AG10803 (cell line): ENCODE measurements at places on chromosomes 6 and 20.
A peak's percentile ranks its signal among the peaks of the same experiment; 100 is the strongest.

- DNase-seq, result no peak
These were observed 1.1 kb upstream of the PREX1 start for GRCh38 chr20:48828734-48829460.

DNA sequence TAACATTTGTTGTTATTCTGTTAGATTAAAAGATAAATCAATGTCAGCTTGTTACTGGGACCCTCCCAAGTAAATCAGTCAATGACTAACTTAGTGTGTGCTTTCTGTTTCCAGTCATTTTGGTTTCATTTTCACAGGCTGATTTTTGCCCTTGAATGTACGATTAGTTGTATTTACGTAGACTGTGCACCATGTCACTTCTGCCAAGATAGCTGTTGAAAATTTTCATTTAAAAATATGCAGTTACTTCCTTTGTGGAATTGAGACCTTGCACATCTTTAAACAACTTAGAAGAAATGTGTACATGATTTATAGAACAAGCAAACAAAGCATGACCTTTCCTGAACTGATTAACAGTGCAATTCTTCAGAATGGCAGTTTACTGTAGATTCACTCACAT lies 944.8 kb upstream of the CITED2 start:
- peak; percentile 40 for DNase-seq

DNA sequence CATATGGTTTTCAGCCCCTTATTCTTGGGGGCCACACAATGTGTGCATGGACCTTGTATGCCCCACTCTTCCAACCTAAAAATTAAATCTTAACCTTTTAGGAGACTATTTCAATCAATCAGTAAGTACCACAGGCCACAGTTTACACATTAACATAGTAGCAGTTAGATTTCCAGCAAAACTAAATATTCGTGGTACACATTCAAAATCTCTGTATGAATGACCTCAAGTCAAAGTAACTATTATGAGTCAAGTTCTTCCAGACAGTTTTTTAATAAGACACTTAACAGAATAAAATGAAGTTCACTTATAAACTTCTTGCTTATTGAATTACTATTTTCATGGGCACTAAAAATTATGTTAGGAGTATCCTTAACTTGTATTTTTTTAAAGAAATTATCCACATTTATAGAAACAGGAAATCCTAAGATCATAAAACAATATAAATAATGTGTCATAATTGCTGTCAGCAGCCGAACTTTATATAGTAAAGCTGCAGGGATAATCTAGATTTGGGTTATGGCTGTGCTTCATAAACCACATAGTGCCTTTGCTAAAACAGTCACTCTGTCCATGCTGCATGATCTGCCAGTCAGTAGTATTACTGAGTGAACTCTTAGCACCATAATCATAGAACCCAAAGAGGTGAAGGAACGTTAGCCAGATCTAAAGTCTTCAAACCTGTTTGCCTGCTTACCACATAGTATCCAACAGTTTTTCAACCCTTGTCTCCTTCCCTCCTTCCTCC lies 21.7 kb downstream of the SEC63 start:
- no peak for DNase-seq

DNA sequence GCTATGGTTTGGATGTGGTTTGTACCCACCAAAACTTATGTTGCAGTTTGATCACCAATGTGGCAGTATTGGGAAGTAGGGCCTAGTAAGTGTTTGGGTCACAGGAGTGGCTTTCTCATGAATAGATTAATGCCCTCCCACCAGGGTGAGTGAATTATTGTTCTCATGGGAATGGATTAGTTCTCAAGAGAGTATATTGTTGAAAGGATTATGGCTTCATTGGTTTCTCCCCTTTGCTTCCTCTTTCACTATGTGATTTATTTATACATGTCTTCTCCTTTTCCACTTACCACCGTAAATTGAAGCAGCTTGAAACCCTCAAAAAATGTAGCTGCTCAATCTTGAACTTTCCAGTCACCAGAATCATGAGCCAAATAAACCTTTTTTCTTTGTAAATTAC lies 10.8 kb downstream of the UFL1 start:
- no peak for DNase-seq

DNA sequence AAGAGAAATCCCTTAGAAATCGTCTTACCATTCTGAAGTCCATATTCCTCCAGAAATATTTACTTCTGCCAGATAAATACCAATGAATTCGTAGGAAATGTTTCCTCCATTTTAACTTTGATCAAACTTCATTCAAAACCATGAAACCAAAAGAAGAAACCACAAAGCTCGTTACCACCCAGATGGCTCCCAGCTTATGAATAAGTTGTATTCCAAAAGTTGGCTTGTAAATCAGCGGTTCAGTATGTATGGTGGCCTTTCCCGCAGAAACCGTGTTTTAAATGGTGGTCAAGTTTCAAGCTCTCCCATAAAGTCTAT lies 73.6 kb upstream of the RIPOR2 start:
- DNase-seq, result no peak

DNA sequence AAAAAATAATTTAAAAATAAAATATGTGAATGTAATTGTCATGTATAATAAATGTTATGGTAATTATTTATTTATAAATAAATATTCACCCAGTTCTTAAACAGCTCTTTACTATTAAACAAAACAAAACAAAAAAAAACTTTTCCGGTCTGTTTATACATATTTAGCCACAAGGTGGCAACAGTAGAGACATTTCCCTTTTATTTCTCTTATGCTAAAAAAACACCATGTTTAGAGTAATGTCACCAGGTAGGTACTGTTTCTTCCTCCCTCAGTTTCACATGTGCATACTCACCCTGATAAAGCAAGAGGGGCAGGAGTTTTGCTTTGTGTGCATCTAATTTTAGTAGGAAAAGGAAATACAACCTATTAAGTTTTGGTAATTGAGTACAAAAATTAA lies 610.4 kb upstream of the IMPG1 start:
- no peak for DNase-seq

DNA sequence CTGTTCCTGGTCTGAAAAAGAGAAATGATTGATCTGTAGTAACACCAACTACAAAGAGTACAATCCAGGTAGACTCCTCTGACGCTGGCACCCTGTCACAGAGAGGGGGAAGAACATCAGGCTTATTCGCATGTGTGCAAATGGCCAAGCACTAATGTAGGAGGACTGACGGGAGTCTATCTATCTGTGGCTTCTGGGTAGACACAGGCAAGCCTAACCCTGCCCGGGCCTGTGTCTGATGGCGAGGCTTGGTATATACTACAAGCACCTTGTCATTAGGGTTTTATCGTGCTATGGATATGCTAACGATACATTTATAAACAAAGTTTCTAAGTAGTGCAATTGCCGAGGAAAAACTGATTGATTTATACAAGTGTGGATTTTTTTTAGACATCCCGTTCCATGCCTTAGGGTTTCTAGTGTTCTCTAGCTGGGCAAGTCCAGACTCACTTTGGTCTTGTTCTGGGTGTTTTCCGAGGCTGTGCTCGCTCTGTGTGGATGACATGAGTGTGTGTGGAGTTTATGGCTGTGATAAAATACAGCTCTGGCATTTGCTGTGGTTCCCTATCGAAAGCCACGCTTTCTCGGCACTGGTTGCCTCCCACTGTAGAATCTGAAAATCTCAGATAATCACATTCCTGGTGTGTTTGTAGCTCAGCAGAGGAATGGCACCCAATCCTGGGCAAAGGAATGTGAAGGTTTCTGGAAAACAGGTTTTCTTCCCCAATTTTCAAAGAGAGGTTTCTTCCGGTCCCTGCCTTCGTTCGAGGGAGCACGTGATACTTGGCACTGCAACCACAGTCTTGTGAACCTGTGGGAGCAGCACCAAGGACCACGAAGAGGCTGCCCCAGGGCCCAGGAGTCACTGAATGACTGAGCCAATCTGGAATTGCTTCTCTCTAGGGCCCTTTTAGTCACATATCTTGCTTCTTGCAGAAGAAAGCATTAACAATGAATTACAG lies 67.5 kb upstream of the EDN1 start:
- no peak for DNase-seq

- no peak for DNase-seq
These were observed 3.0 kb upstream of the CCR6 start for GRCh38 chr6:167119670-167120582.

DNA sequence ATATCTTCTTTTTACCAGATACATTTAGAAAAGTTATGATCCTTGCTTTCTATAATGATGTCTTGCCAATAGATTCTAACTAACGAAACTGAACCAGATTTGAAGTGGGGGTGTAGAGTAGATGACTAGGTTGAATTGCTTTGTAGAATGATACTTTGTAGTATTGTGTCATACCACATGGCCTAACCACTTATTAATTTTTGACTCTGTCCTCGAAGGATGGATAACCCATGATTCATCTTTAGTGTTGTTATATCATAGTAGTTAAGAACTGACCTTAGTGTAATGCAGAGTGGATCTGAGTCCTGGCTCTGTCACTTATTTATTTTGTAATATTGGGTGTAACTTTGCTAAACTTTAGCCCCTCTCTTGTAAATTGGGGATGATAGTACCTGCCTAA lies 4.5 kb downstream of the PHF3 start:
- DNase-seq, result peak; percentile 77

DNA sequence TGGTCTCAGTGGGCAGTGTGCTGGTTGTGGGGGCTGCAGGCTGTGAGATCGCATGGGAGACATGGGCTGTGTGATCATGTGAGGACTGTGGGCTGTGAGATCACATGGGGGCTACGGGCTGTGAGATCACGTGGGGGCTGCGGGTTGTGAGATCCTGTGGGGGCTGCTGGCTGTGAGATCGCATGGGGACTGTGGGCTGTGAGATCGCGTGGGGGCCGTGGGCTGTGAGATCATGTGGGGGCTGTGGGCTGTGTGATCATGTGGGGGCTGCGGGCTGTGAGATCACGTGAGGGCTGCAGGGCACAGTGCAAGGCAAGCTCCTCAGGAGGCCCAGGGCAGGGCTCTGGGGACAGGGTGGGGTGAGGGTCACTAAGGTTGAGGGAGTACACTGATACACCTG lies 140.5 kb upstream of the CST7 start:
- no peak for DNase-seq

GRCh38 chr6:18047406-18047805 lies 60.0 kb upstream of the KIF13A start:
- DNase-seq, result peak; percentile 34

DNA sequence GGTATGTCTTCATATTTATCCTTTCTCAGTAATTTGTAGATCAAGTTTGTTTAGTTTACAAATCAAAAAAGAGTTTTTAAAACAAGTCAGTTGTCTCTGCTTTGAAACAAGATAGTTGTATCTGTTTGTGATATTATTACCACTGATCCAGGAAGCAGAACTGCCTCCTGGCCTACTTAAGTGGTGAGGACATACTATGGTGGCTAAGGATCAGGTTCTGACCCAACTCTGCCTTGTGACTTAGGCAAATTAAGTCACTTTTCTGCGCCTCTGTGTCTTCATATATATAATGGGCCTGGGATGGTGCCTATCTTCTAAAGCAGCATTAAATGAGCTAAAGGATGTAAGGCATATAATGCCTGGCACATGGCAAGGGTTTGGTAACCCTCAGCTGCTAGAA lies 8.7 kb downstream of the ANKS1A start:
- DNase-seq, result no peak

DNA sequence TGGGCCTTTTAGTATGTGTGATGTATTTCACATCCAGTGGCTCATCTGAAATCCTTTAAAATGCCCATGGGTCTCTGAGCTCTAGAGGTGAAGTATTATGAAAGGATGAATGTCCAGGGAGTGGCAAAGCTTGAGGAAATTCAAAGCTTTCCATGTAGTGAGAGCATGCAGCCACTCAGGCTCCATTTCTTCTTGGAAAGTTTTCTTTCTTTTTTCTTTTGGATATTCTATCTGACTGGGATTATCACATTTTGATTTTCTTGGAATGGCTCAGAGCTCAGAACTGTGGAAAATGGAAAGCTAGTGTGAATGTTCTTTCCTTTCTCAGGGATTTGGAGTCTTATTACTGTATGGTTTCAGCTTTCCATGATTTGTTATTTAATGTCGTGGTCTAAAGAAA lies 397.4 kb downstream of the CD109 start:
- DNase-seq, result no peak

- DNase-seq, result no peak
These were observed 51.9 kb upstream of the MARCKS start for GRCh38 chr6:113805173-113805790.

GRCh38 chr6:49003348-49003747 lies 459.7 kb downstream of the MMUT start:
- DNase-seq, result no peak

DNA sequence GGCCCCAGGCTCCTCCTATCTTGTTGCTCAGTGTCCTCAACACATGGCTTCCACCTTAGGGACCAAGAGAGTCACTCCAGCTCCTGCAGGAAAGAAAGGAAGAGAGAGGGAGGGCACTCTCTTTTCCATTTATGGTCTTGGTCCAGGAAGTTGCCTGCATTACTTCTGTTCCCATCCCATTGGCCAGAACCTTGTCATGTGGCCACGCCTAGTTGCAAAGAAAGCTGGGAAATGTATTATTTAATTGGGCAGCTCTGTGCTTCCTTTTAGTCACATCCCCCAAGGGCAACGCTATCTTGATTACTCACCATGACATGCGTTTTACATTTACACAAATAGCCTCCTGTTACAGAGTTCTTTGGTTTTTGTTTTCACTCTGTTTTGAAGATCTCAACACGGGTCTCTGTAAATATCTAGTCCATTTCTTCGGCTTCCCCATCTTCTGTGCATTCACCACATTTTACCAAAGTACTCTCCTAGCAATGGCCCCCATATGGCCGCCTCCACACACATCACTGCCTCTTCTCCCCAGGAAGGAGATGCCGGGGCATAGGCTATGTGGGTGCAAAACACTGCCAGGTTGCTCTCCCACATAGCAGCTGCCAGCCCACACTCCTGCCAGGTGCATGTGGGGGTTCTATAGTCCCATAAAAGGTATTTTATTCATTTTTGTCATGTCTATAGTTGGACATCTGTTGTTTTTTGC lies 35.7 kb upstream of the ZMYND8 start:
- peak; percentile 89 for DNase-seq

DNA sequence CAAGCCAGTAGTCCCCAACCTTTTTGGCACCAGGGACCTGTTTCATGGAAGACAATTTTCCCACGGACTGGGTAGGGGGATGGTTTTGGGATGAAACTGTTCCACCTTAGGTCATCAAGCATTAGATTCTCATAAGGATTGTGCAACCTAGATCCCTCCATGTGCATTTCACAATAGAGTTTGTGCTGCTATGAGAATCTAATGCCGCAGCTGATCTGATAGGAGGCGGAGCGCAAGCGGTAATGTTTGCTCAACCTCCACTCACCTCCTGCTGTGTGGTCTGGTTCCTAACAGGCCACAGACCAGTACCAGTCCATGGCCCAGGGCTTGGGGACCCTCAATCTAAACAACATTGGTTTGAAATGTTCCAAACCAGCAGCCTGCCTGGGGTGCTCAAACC lies 137.0 kb upstream of the STXBP5 start:
- no peak for DNase-seq

DNA sequence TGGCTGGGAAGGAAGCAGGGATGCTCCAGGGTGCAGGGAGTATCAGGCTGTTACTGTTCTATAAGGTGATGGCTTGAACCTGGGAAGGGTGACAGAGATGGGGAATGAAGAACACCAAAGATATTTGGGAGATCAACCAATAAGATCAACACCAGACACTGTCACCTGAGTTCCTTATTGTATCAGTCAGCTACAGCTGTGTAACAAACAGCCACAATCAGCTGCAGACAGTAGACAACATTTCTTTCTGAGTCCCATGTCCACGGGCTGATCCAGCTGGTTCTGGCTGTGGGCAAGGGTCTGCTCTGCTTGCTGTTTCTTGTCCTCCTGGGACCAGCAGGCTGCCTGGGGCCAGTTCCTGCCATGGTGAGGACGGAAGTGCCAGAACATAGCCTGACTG lies 31.3 kb upstream of the SLCO4A1 start:
- no peak for DNase-seq
